Activated CD4-positive, alpha-beta T cell treated with anti-CD3 and anti-CD28 coated beads, Interleukin-2, amount 50 U/mL, for 48 hours (primary cell): ENCODE measurements at places on chromosomes 7 and 10.
A peak's percentile ranks its signal among the peaks of the same experiment; 100 is the strongest.

DNA sequence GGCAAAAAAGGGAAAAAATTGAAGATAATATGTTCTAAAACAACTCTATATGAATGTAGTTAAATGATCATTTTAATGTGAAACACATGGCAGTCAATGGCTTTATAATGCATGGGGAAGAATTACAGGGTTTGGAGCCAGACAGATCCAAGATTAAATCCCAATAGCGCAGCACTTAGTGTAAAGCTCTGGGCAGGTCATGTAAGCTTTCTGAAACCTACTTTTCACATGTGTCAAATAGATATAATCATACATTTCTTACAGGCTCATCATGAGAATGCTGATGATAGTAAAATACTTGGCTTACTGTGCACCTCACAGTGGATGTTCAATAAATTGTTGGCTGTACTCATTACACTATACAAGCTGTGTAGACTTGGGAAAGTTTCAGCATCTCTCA, 48.0 kb upstream of the ZNF365 start:
- DNase-seq: no peak

- no peak for DNase-seq
Observed at GRCh38 chr10:118812393-118812740, 57.6 kb upstream of the CACUL1 start.

GRCh38 chr10:33117816-33118215, 159.8 kb upstream of the ITGB1 start:
- DNase-seq: peak; percentile 54

DNA sequence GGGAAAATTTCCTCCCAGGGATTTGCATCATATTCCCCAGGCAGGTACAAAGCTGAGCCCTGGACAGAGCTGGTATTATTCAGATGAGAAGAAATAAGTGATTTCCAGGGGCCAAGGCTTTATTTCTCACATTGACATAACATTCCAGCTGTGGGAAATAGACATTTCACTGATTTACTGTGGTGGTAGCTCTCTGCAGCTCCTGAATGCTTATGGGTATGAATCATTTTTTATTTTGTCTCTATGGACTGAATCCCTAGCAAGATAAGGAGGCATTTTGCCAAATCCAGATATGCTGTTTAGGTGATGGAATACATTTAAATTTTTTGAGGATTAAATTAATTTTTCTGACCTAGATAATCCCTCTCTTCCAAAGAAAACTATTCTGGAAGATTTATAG, 97.9 kb downstream of the MTPN start:
- no peak for DNase-seq

DNA sequence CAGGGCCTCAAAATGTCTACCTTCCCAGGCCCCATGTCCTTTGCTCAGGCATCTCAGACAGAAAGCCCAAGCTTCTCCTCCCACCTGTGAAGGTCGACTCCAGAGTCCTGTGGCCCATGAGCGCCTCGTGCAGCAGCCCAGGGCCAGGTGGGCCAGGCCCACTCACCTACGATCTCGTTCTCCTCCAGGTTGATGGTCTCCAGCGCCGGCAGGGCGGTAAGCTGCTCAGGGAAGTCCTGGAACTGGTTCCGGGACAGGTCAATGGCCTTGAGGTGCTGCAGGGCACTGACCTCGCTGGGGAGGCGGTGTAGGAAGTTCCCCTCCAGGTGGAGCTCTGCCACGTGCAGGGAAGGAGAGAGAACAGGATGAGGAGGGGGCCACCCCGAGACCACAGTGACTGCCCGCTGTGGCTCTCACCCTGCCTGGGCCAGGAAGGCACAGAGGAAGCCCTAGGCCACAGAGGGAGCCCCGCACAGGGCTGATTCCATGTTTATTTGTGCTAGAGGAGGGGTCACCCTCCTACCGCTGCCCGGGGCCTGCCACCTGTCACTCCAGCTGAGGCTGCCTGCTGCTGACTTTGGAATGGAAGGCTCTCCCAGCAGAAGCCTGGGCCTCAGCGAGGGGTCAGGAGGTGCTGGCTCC, 40.0 kb upstream of the NPFFR1 start:
- no peak for DNase-seq
